Uterus (tissue), 4 donors: ENCODE measurements at places on chromosomes 3 and 15. TPM values are rescaled to one million over a fixed set of nuclear protein-coding genes. Genes with fewer than 3 reads are reported as not detected.

- no peak for DNase-seq
Observed at GRCh38 chr15:93617443-93617842, 528.4 kb upstream of the RGMA start.

Gene MORC1
- not detected for total RNA-seq

DNA sequence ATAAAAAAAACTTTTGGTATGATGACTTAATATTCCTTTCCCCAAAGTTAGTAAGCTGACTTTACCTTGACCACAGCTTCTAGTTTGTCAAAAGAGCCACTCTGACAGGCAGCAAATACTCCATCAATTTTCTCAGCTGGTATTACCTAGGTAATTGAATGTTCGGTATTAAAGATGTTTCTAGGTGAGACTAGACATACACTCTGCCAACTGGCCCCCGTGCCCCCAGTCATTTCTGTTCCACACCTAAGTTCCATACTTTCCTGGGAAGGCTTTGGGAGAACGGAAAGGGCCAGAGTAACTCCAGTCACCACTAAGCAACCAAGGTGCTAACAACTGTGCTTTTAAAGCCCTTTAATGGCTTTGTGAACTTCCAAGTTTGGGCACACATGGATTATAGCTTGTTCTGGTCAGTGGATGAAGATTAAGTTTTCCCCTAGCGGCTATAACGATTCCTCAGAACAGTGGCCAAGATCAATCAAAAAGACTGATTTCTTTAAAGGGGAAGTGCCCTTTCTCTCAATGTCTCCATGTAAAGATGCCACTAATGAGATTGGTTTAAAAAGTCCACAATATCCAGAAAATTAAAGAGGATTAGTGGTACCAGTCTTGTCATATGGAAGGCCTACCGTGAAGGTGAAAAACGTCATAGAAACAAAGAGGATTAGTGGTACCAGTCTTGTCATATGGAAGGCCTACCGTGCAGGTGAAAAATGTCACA is 7.0 kb downstream of the EIF4A2 start:
- DNase-seq = no peak

DNA sequence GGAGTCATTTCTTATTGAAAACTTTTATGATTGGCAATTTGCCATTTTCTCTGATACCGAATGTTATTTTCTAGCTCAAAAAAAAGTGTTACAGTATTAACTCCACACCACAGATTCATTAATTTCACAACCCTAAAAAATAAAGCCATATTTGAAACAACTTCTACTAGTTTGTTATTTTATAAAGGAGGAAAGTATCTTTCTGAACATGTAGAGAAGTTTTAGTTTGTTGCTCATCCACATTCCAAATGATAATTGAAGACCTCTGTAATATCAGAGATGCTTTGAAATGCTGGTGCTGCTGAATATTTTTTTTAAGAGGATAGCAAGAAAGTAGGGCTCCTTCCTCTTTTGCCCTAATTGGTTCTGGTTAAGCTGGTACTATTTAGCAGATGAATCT is 1.9 kb downstream of the VGLL3 start:
- no peak for DNase-seq

Gene PLA1A
- total RNA-seq = 16.5 TPM

- DNase-seq = no peak
Observed at GRCh38 chr3:11499144-11499543, 144.6 kb downstream of the VGLL4 start.

Gene GOLGA6L7
- not detected for total RNA-seq

Gene SCN11A
- total RNA-seq = 0.12 TPM

GRCh38 chr3:175729466-175729865 is 870.3 kb downstream of the NAALADL2 start:
- no peak for DNase-seq

DNA sequence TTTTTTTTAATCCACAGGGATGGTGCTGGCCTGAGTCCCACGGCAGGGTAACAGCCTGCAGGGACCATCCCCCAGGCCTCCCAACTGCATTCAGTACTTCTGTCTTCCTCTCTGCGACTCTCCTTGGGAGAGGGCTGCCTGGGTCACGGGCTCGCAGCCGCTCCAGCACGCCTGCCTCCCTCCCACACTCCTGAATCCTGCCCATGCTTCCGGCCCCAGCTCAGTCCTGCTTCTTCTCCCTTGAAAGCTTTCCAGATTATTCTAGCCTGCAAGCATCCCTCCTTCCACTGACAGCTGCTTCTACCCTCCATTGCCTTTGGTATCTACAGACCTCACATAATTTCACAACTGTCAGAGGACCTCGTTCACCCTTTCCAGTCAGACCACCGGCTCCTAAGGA is 32.4 kb downstream of the MEGF11 start:
- DNase-seq = no peak

GRCh38 chr3:80733522-80734176 is 965.9 kb upstream of the ROBO1 start:
- DNase-seq = no peak

Gene ASB14
- total RNA-seq = not detected

Gene LSAMP
- total RNA-seq = 25.8 TPM
